WTC11 (cell line): ENCODE measurements at places on chromosomes 11 and 22. TPM values are rescaled to one million over a fixed set of nuclear protein-coding genes. Genes with fewer than 3 reads are reported as not detected.
A peak's percentile ranks its signal among the peaks of the same experiment; 100 is the strongest.

DNA sequence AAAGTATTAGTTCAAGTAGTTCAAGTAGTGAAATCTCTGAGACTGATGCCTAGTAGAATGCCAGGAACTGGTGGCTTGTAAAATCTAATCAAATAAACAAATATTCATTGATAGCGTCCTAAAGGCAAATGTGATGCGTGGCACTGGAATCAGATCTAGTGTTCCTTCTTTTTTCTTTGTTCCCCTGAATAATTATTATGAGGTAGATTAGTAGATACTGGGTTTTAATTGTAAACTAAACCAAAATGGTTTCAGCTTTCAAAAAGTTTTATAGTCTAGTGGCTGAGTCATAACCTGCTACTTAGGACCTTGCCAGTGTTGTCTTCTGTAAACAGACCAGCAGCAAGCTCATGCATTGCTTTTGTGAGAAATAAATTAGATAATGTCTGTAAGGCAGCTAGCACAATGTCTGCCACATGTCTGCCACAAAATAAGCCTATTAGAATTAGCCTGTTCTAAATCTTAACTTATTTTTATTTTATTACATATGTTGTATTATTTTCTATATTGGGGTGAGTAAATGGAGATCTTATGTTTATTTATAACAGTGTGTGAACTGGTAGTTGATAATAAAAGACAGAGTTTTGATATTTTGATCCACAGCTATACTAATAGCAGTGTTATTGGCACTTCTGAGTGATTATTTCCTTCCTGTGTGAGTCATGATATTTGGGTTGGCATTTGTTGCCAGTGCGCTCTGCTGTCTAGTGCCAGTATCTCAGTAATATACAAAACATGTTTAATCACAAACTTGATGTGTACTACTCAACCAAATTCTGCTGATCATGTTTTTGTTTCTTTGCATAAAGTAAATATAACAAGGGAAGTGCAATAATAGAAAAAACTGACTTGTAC is 135.7 kb downstream of the TMEM135 start:
- DNase-seq: no peak

- peak; percentile 25 for DNase-seq
Measured at GRCh38 chr11:86802601-86803051, 2.3 kb downstream of the PRSS23 start.

GRCh38 chr11:44190883-44191230 is 95.4 kb downstream of the EXT2 start:
- no peak for DNase-seq

- no peak for DNase-seq
Measured at GRCh38 chr11:36389811-36390210, 93.7 kb downstream of the PRR5L start.

BDNF gene
- total RNA-seq: 4.6 to 5.0 TPM (median 4.8 TPM) in 3 replicates

APOL3 gene
- total RNA-seq: 0.26 to 0.60 TPM (median 0.32 TPM) in 3 replicates

- DNase-seq: no peak
Measured at GRCh38 chr22:44133901-44134571, 46.7 kb upstream of the PARVG start.

IL17REL gene
- 0.23 to 0.34 TPM (median 0.24 TPM) in 3 replicates for total RNA-seq

- DNase-seq: no peak
Measured at GRCh38 chr11:75858613-75859012, 43.6 kb downstream of the UVRAG start.

- DNase-seq: no peak
Measured at GRCh38 chr22:46239261-46240048, 10.6 kb downstream of the CDPF1 start.

APOBEC3B gene
- total RNA-seq: 4.0 to 7.5 TPM (median 6.4 TPM) in 3 replicates

GRCh38 chr11:74672956-74673692 is 58.1 kb downstream of the CHRDL2 start:
- no peak for DNase-seq

PARVG gene
- 0.41 to 0.94 TPM (median 0.69 TPM) in 3 replicates for total RNA-seq

DNA sequence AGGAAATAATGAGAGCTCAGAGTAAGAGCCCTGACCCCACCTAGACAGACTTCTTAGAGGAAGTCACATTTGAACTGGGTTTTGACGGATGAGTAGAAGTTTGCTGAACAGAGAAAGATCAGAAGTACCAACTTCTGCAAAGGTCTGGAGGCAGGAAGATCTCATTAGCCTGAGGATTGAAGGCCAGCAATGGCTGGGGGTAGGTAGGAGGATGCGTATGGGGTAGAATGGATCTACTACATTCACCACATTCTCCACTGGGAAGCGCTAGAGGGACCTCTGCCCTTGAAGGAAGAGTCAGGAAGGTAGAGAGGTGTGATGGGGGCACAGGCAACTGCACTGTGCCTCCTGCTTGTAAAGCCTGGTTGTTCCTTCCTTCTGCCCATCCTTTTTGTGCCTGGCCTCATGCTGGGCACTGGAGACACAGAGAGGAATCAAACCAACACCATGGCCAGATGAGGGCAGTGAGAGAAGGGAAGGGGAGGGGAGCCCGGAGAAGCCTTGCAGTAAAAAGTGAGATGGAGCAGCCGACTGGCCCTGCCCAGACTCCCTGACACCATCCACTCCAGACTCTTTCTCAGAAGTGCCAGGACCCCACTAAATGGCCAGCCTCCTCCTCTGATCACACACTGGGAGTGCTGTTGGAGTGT is 4.9 kb downstream of the TPBGL start:
- DNase-seq: no peak

GRCh38 chr22:19490628-19491230 is 11.0 kb downstream of the CDC45 start:
- DNase-seq: no peak

SLC43A3 gene
- total RNA-seq: 22.6 to 25.8 TPM (median 25.3 TPM) in 3 replicates

CHADL gene
- 1.2 to 1.7 TPM (median 1.5 TPM) in 3 replicates for total RNA-seq

- DNase-seq: no peak
Measured at GRCh38 chr11:86435711-86436110, 61.0 kb downstream of the CCDC81 start.

ESAM gene
- 0.44 to 0.64 TPM (median 0.48 TPM) in 3 replicates for total RNA-seq

GRCh38 chr11:94635072-94635471 is 67.9 kb downstream of the PIWIL4 start:
- DNase-seq: no peak

DNA sequence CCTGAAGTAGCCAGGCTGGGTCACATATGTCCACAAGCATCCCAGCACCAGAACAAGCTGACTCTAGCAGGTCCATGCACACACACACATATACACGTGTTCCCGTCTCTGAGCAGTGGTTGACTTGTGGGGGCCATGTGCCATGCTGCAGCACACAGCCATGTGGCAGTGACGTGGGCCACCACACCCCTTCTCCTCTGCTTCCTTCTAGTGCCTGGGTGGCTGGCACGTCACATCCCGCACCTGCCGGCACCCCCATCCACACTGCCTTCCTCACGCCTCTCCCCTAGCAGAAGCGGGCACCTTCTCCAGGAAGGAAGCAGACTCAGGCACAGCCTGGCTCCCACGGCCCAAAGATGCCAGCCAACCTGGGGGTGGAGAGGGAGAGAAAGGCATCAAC is 9.5 kb downstream of the SYT7 start:
- no peak for DNase-seq

DNA sequence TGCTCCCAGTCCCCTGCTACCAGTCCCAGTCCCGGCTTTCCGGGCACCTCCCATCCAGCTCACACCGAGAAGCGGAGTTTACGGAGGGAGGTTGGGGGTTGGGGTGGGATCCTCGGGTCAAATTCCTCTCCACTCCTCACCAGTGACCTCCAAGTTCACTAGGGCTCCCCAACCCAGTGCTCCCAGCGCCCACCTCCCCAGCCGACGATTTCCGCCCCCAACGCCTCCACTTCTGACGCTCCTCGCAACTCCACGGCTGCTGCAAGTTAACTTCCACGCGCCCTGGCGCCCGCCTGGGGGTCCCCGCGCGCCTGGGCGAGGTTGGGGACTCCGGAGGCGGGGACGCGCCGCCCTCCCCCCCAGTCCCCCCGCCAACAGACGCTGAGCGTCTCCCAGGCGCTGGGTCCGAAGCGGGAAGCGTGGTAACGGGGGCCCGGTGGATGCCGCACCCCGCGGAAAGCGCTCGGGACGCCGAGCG is 526 bp downstream of the TPST2 start:
- DNase-seq: peak; percentile 53

DNA sequence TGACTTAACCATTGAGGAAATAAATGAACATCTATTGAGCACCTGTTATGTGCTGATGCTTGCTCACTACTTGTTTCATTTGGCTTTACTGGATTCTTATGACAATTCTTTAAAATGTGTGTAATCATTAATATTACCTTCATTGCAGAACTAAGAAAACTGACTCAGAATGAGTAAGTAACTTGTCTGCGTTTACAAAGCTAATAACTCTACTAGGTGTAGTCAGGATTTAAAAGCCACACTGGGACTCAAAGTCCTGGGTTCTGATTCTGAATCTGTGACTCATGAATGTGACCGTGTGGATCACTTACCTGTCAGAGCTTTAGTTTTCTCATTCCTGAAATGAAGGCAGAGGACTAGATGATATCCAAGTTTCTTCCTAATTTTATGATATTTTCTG is 23.4 kb upstream of the KIRREL3 start:
- DNase-seq: no peak

DNA sequence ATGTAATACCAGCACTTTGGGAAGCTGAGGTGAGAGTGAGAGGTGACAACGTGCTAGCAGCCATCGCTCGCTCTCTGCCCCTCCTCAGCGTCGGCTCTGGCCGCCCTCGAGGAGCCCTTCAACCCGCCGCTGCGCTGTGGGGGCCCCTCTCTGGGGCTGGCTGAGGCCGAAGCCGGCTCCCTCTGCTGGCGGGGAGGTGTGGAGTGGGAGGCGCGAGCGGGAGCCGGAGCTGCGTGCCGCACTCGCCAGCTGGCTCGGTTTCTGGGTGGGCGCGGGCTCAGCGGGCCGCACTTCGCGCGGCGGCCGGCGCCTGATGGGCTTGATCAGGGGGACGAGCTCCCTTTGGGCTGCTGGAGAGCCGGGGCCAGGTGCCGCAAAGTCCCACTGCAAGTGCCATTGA is 98.9 kb upstream of the UBASH3B start:
- DNase-seq: peak; percentile 79

- no peak for DNase-seq
Measured at GRCh38 chr11:35289821-35290220, 129.5 kb downstream of the SLC1A2 start.

PHOX2A gene
- total RNA-seq: 1.3 to 1.6 TPM (median 1.3 TPM) in 3 replicates

- peak; percentile 58 for DNase-seq
Measured at GRCh38 chr11:125091247-125091876, 20.1 kb downstream of the TMEM218 start.

DNA sequence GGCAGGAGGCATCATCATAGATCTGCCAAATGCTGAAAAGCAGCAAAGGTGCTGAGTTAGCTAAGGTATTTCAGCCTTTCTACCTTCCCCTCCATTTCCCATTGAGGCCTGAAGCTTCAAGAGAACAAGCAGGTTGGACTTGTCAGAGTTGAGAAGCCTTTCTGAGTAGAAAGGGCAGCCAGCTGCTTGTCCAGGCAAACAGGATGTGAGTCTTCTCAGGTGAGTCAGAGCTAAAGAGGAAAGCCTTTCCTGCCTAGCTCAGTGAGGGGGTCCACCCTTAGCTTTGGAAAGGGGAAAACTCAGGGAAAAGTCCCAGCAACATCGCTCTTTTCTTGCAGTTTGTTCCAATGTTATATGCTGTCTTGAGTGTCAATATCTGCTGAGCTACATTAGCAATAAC is 13.2 kb upstream of the MPZL2 start:
- no peak for DNase-seq

GRCh38 chr11:23574149-23574548 is 713.9 kb upstream of the CCDC179 start:
- no peak for DNase-seq

GUCY1A2 gene
- 0.71 to 0.90 TPM (median 0.76 TPM) in 3 replicates for total RNA-seq

- DNase-seq: no peak
Measured at GRCh38 chr11:45930951-45931570, 8.6 kb downstream of the LARGE2 start.

DNA sequence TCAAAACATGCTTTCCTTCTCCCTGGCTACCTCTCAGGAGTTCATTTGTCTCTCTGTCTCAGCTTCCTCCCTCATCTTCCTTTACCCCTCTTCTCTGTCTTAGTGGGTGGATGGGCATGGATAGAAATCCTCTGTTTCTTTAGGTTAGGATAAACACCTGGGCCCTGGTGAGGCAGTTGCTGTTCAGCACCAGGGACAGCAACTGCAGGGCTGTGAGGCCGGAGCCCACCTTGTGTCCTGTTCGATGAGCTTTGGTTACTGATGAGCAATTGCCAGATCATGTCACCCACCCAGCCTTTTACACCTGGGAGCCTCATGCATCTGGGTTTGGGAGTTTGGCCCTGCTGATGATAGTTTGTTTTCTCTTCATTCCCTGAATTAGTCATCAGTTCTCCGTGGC is 6.1 kb upstream of the CRYBB3 start:
- DNase-seq: peak; percentile 43

GRCh38 chr11:62560566-62561103 is 13.1 kb downstream of the EEF1G start:
- peak; percentile 96 for DNase-seq

- DNase-seq: no peak
Measured at GRCh38 chr11:58577555-58578135, 1.2 kb upstream of the ZFP91 start.

HIRA gene
- 42.1 to 51.0 TPM (median 44.2 TPM) in 3 replicates for total RNA-seq

OR8A1 gene
- not detected in 3 replicates for total RNA-seq

DNA sequence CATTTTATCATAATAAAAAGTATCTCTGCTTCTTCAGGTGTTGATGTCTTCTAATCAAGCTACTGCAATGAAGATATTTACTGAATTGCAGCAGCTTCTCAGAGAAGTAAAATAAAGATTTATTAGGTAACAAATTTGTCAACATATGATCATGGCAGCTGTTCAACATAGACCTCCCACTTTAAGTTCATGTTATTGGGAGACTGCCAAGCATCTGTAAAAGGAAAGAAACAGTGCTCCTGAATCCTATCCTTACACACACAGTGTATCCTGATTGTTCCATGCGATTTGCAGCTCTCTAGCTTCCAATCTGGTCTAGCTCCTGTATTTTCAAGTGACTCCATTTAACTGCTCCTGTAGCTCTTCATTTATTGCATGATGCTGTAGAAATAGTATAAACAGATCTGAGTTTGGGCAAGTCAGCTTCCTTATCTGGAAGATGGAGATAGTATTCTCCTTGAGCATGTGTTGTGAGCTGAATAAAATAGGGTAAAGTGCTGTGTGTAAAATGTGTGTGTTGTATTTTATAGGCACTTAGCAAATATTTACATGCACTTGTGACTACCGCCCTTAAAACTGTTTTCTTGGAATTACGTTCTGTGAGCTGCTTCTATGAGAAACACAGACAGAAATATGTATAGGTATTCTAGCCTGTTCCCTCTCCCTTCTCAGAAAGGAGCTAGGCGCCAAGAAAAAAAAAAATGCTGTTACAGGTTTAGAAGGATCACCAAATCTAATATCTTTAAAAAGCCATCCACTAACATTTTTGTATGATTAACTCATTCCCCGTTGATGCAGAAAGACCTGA is 290.6 kb downstream of the JRKL start:
- DNase-seq: no peak

GRCh38 chr11:100774859-100775258 is 87.8 kb downstream of the ARHGAP42 start:
- DNase-seq: no peak
